M059J (cell line): ENCODE measurements at places on chromosomes 6 and 20.

DNA sequence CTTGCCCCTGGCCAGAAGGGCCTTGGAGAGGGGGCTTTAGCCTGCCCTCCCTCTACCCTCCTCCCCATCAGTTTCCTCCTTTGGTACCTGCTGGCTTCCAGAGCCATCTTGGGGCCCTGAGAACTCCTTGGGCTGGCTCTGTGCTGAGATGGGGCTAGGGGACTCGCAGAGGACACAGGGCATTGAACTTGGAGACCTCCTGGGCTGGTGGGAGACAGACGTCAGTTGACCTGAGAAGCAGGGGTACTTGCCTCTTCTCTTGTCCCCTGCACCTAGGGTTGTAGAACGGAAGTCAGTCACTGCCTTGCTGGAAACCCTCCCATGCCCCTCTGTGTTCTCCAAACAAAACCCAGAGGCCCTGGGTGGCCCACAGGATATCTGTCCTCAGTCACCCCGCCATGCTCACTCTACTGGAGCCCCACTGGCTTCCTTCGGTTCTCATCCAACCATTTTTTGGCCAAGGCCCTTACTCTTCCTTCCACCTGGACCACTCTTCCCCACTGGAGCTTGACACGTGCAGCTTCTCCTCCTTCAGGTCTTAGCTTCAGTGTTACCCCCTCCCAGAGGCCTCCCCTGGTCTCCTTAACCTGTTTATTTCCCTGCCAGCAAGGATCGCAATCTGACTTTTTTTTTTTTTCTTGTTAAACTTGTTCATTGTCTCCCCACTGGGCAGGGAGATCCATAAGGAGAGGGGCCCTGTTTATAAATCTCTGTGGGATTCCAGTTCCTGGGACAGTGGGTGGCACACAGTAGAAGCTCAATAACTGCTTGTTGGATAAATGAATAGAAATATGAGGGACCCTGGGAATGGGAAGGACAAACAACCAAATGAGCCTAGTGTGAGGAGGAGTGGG lies 971 bp downstream of the RBCK1 start:
- DNase-seq = peak; percentile 31

GRCh38 chr6:136604928-136605510 lies 54.8 kb upstream of the MAP7 start:
- DNase-seq = no peak

GRCh38 chr6:150567380-150567779 lies 32.3 kb upstream of the PLEKHG1 start:
- no peak for DNase-seq

DNA sequence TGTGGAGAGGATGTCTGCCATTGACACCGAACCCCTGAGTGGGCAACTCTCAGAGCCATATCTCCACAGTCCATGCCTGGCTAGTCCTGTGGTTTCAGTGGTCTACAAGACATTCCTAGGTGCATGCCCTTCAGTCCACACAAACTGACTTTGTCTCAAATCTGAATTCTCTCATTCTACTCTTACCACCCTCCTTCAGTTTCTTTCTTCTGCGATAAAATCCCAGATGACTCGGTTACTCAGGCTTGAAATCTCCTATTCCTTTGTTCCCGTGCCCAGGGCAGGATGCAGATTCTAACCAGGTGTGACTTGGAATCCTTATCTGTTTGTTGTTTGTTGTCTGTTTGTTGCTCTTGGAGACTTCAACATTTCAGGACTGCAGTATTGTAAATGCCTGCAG lies 9.3 kb downstream of the CDS2 start:
- DNase-seq = peak; percentile 24

GRCh38 chr6:2743280-2744208 lies 7.2 kb downstream of the MYLK4 start:
- DNase-seq = no peak

DNA sequence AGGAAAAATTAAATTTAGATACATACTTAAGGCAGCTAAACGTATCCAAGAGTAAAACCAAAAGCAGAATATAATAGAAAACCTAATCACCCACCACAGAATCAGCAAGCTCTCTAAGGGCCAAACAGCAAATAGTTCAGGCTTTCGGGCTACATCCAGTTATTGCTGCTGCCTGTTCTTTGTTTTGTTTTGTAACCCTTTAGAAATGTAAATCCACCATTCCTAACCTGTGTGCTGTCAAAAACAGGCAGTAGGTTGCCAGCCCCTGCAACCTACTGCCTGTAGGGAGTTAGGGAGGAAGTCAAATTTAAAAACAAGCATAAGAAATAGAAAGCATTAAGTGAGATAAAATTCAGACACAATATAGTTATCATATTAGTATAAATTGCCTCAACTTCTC lies 225.9 kb downstream of the PTPRT start:
- DNase-seq = no peak

DNA sequence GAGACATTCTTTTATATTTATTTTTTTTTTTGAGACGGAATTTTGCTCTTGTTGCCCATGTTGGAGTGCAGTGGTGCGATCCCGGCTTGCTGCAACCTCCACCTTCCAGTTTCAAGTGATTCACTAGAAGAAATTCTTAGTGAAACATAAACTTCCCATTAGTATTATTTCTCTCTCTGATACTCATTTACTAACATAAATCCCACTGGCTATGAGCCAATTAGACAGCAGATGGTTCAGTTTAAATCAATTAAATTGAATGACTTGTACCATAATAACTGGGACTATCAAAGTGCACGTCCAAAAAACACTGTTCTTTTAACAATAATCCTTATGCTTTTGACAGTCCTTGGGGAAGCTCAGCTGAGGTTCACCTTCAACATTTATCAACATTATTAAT lies 111.2 kb upstream of the PTCHD4 start:
- DNase-seq = no peak
